ENCODE measurements at places on chromosomes 5 and 9.

DNA sequence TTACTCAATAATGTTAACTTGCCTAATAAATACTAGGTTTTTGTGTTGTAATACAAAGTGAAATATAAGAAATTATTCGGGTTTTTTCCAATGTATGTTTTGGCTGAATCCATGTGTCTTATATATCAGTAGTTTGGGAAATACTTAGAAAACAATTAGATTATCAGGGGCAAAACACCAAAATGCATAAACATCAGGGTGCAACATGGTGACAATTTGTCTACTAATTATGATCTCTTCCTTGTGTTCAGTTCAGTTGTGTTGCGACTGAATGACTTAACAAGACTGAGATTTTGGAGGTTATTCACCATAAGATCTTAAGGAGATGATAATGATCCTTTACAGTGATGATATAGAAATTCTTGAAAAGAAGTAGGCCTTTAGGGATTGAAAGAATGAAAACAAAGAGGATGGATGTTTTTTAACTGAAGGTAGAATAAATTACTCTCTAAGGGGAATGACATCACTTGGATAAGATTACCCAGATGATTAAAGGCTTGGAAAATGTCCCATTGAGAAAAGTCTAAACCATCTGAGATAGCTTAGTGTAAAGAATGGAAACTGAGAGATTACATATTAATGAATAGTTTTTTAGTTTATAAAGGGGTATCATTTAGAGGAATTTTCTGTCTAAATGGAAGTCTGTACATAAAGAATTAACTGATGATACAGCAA is 415.8 kb downstream of the SPATA31D1 start:
- no peak for DNase-seq

DNA sequence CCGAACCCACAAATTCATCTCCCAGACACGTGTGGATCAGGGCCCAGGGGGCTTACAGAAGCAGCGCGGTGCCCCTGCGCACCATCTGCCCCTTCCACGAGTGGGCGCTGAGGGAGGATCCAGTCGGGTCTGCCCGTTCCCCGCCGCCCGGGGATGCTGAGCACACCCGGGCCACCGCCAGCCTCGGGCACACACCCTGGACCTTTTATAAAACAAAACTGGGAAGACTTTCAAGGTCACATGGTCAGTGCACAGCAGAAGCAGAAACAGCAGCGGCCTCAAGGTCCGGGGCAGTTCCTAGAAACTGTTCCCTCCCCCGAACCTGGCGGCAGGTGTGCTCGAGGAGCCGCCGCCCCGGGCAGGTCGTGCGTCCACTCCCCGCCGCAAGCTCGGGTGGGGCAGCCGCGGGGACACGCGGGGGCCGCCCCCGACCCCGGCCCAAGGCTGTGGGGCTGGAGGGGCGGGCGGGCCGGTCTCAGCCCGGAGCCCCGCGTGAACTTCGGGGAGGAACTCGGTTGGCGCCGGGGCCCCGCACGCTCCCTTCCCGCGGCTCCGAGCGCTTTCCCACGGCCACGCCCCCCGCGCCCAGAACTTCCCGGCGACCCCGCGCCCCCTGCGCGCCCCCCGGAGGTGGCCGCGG is 633 bp upstream of the PPP1R26 start:
- DNase-seq, result no peak

GRCh38 chr9:121246821-121247561 is 21.0 kb upstream of the GSN start:
- DNase-seq, result no peak

GRCh38 chr9:15714746-15715145 is 161.9 kb downstream of the CCDC171 start:
- no peak for DNase-seq

DNA sequence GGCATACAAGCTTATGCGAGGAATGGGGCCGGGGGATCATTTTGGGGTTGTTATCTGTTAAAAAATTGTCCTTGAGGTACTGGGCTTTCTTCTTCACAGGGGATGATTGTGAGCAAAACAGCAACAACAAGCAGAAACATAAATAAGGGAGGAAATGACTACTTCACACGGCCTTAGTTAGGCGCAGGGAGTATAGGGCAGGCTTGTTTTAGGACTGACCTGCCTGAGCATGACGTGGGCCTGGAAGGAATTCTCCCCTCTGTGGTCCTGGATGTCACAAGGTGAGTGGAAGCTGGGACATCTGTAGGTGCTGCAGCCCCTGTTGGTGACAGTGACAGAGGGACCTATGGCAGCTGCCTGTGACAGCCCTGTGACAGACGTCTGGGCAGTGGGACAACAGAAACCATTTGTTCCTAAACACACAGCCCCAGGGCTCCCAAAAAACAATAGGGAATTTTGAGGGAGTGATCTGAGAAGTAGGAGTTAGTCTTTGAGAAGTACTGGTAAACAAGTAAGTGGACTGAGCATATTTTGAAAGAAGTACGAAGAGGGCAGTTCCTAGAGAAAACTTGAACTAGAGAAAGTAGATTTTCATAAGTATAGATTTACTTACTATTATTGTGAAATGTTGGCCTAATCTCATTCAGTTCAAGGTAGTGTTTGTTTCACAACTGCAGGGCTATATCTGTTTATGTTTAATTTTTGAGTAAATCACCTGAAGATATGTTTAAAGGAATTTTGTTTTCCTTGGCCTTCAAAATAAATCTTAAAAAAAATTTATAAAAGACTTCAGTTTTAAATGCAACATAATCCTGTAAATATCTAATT is 113.1 kb downstream of the KDM4C start:
- DNase-seq, result no peak

DNA sequence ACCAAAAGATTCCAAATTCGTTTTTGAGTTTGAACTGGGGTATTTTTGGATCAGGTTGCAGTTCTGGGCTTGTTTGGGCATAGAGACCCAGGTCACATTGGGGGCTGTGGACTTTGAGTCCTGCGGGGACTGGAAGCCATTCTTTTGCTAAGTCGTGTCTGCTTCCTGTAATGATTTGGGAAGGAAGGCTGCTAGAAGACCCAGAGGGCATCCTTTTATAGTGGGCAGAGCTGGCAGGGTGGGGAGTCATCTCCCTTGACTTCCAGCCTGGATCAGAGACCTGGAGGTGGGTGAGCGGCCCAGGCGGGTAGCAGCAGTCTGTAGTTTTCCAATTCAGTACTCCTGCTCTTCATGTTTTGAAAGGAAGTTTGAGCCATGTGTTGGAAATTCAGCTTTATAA is 11.3 kb downstream of the ZNF618 start:
- DNase-seq, result no peak

DNA sequence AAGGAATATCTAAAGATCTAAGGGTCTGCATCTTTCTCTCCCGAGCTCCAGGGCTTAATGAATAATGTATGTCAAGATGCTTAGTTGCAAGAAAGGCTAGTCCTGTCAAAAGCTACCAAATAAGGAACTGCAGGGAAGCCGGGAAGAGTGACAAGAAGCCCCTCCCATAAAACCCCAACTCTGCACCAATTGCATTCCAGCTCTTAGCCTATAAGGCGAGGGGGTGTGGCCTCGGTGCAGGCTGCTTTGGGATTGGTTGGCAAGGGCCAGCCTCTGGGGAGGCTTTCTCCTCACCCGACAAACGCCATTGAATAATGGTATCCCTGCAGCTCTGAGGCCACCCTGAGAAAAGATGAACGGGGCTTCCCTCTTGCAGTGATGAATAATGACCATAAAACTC is 416.9 kb downstream of the RAB3C start:
- no peak for DNase-seq

- no peak for DNase-seq
Measured at GRCh38 chr5:146474065-146474464, 26.9 kb downstream of the TCERG1 start.

DNA sequence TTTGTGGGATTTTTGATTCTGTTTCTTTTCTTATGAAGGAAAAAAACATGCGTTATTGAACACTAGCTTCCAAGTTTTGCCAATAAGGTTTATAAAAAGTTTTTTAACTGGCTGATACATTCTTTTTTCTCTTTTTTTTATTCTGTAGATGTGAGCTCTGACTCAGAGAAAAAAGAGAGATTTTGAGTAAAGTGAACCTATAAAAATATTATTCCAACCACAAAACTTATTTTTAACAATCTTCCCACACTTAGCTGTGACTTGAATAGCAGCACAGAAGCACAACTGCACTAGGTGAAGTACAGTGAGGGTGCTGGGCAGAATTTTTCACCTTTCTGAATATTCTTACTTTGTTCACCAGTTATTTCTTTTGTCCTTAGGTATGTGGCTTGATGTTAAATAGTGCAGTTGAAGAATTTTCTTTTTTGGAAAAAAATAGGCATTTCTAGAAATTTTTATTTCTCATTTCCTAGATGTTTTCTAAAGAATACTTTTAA is 41.6 kb downstream of the CHSY3 start:
- no peak for DNase-seq

- no peak for DNase-seq
Measured at GRCh38 chr9:107175816-107176435, 107.2 kb upstream of the RAD23B start.

- DNase-seq, result no peak
Measured at GRCh38 chr5:166582416-166582815, 1709.0 kb upstream of the WWC1 start.

DNA sequence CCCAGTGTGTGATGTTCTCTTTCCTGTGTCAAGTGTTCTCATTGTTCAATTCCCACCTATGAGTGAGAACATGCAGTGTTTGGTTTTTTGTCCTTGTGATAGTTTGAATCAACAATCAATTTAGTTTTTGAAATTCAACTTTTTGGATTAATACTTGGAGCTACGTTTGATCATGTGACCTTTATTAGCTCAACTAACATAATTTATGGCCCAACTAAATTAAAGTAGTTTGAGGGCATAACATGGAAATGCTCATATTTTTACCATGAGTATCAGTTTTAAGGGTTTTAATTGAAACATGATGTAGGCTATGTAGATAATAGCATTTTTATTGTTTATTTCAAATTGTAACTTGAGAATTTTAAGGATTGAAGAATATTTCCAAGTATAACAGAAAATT is 168.0 kb downstream of the CCDC171 start:
- DNase-seq, result no peak
